ENCODE measurements at places on chromosomes 16 and 17.

DNA sequence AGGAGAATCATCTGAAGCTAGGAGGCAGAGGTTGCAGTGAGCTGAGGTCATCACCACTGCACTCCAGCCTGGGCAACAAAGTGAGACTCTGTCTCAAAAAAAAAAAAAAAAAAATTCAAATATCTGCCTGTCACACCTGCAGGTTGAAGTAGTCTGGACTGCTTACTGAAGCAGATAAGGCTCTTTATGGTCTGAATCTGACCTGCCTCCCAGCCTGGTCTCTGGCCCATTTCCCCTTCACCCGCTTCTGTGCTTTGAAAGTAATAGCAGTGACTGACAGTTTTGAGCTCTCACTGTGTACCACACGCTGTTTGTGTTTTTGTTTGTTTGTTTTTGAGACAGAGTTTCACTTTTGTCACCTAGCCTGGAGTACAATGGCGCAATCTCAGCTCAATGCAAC lies 5.8 kb downstream of the SEZ6L2 start:
- no peak for DNase-seq

- DNase-seq = no peak
Observed at GRCh38 chr17:49440581-49440980, 25.9 kb upstream of the PHB1 start.

- DNase-seq = peak; percentile 92
Observed at GRCh38 chr16:89922477-89922883, 662 bp upstream of the TUBB3 start.

GRCh38 chr17:10614536-10615155 lies 42.5 kb downstream of the MYH3 start:
- peak; percentile 67 for DNase-seq

DNA sequence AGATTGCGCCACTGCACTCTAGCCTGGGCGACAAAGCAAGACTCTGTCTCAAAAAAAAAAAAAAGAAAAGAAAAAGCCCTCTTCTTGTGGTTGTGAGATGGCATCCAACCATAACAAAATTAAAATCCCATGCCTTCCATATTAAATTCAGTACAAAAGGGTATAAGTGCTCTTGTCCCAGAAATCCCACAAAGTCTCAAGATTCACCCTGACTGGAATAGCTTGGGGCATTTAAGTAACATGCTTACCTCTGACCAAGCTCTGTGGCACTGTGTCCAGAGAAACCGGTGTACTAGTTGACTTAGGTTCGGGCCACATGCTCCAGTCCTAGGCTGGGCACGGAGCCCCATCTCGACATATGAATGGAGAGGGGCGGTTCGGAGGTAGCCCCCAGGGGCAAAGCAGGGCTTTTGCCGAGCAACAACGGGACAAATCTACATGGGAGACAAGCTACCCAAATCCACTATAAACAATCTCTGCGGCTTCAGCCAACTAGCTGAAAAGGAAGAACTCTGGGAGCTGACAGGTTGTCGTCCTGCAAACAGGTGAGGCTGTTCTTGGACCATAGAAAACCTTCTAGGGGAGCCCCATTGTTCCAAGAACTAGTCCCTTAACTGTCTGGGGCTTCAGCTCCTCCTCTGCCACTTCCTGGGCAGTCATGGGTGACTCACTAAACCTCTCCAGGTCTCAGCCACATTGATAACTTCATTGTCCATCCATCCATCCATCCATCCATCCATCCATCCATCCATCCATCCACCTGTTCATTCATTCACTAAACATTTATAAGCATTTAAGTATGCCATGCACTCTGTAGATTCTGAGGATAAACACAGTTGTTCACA lies 10.3 kb upstream of the IL4R start:
- no peak for DNase-seq

DNA sequence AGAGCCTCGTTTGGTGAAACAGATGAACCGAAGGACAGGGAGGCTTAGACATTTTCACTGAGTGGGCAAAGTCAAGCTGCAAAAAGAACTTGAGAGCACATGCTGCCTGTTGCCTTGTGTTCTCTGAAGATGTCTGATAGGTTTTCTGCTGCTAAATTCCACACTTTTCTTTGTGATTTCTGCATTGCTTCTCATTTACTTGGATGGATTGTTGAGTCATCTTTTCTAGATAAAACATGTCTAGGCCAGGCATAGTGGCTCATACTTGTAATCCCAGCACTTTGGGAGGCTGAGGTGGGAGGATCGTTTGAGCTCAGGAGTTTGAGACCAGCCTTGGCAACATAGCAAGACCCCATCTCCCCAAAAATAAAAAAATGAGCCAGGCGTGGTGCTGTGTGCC lies 80.4 kb upstream of the CLEC18A start:
- DNase-seq = no peak

DNA sequence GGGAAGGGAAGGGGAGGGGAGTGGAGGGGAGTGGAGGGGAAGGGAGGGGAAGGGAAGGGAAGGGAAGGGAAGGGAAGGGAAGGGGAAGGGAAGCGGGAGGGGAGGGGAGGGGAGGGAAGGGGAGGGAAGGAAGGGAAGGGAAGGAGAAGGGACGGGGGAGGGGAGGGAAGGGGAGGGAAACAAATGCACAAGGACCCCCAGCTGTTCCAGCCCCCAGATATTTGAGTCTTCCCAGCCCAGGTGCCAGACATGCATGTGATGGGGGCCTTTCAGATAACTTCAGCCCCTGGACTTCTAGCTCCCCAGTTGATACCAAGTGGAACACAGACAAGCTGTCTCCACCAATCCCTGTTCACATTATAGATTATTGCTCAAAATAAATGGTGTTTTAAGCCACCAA lies 14.7 kb upstream of the KDM8 start:
- no peak for DNase-seq

GRCh38 chr16:8589900-8590688 lies at the start of gene TMEM114:
TSS of gene TMEM114 (minus strand) at chr16:8590511. CDS start at chr16:8589838, 673 bp downstream.
- no peak for DNase-seq

DNA sequence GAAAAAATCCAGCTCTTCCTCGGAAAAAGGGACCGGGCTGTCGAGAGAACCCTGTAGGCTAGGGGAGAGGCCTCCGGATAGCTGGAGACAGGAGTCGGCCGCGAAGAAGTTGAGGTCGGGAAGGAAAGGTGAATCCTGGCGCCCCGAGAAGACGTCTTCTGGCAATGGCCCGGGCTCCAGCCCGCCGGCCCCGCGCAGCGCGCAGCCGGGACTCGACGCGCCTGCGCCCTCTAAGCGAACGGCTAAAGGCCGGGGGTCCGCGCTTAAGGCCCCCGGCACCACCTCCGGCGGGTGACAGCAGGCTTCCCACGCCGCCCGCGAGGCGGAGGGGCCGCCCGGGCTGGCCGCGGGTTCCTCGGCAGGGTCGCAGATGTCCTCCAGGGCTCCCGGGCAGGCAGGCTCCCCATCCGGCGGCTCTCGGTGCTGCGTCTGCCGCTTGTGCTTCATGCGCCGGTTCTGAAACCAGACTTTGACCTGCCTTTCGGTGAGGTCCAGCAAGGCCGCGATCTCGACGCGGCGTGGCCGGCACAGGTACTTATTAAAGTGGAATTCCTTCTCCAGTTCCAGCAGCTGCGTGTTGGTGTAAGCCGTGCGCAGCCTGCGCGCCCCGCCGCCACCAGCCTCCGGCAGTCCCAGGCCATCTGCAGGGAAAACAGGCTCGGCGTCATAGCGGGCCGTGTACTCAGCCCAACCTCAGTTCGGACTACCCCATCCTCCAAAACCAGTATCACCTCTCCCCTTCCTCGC lies 1.6 kb downstream of the HOXB2 start:
- DNase-seq = peak; percentile 65

DNA sequence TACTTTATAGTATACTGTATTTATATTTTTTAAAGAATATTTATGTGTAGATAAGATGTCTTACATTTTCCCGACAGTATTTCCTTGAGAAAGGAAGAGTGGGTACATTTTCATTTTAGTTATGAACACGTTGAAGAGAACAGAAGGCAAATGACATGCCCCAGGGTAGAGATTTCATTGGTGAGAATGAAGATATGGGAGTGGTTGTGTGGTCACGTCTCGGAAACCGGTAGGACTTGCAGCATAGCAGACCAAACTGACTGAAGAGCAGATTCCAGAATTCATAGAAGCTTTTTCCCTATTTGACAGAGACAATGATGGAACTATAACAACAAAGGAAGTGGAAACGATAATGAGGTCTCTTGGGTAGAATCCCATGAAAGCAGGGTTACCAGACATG lies 71.7 kb downstream of the KCNJ2 start:
- no peak for DNase-seq

DNA sequence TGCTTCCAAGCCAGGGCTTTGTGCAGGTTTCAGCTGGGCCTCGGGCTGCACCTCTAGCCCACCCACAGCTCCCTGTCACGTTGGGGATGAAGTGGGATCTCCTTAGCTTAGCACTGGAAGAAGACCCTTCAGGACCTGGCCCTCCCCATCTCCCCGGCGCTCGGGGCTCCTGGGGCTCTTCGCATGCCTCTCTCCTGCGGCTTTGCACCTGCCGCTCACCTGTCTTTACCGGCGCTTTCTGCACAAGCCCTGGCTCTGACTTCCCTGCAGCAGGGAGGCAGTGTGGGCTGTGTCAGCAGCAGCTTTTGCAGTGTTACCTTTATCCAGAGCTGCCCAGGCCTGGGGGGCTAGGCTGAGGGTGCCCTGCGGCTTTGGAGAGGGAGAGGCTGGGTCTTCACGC lies 52.3 kb downstream of the NT5M start:
- DNase-seq = no peak

- peak; percentile 40 for DNase-seq
Observed at GRCh38 chr17:69062860-69063581, 2.3 kb upstream of the ABCA9 start.

GRCh38 chr16:74568961-74569631 lies 37.8 kb downstream of the GLG1 start:
- peak; percentile 76 for DNase-seq

DNA sequence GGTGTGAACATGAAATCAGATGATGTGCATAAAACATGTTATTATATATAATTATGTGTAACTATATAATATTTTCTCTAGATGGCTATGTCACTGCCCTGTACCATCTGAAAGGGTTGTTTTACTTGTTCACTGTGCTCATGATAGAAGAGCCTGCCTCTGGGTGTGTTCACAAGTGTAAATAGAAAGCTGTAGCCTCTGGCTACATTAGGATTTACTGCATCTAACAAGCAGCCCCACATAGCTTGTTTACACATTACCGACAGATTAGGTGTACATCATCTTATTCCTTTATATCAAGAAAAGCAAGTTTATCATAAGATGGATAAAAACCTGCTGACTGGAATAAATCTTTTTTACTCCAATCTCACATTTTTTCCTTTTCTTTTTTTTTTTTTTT lies 46.1 kb downstream of the CHD9 start:
- DNase-seq = peak; percentile 37

DNA sequence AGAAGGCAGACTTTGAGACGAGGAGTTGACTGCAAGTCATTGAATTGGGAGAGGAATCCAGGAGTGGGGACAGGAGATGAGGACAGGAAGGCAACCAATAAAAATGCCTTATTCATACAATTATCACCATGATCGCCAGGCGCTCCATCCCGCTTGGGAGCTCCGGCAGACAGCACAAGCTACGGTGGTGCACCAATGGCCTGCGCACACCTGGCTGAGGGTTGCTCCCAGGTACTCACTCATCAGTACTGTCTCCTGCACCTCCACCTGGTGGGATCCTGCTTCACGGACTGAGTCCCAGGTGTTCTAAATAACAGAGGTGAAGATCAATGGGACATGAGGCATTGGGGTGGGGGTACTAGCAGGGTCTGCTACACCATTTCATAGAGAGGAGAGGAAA lies 160.0 kb upstream of the TNRC6C start:
- no peak for DNase-seq

DNA sequence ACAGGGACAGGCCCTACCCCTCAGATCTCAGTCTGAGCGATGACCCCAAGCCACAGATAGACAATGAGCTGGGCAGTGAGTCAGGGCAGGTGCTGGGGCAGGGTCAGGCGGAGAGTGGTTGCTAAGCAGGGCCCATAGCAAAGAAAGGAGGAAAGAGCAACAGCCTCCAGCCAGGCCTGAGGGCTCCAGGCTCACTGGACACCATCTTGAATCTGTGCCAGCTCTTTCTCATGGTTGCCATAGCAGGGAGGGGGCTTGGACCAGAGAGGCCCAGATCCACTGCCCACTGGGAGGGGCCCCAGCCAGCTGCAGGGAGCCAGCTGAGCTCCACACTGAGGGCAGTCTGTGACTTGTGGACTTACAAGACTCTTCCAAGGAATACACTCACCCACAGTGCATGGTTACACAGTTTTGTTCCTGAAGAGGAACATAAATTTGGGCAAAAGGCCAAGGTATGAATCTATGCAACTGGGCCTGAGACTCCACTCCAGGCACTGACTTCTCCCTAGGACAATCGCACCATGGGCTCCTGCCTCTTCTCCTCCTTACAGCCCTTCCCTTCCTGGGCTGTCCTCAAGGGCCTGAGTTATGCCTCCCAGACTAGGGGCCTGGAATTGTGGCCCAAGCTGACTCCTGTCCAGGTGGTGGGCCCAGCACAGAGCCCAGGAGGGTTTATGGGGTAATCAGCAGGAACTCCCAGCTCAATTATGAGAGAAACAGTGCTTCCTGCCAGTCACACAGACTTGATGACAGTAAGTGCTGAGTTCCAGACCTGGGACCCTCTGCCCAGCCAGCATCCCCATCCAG lies 59.9 kb downstream of the BEAN1 start:
- DNase-seq = peak; percentile 66

- DNase-seq = peak; percentile 34
Observed at GRCh38 chr17:78278139-78278741, 46.8 kb downstream of the TMEM235 start.

DNA sequence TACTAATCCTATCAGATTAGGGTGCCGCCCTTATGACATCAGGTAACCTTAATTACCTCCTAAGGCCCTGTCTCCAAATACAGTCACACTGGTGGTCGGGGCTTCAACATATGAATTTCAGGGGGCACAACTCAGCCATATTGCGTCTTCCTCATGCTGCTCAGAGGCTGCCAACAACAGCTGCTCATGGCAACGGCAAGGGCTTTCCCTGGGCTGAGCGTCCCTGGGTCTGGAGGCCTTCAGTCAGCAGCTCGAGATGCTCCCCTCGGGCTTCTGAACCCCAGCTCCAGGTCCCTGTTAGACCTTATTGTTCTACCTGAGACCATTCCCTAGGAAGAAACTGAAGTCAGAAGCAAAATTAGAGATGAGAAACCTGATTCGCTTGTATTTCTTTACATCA lies 157.2 kb downstream of the TMEM132E start:
- no peak for DNase-seq

DNA sequence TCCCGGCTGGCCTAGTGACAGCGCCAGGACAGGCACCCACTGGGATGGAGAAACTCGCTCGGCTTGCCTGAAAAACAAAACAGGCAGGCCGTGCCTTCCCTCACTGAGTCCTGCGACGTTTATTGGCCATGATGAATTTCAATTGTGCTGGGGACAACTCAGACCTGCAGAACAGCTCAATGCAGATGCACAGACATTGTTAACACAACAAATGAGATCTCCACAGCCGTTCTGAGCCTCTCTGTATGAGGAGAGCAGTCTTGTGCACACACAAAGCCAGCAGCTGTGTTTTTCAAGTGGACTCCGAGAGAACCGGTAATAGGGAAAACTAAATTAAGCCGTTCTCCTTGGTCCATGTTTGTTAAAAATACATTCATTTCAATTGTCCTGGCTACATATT lies 15.9 kb downstream of the SHISA6 start:
- DNase-seq = no peak

DNA sequence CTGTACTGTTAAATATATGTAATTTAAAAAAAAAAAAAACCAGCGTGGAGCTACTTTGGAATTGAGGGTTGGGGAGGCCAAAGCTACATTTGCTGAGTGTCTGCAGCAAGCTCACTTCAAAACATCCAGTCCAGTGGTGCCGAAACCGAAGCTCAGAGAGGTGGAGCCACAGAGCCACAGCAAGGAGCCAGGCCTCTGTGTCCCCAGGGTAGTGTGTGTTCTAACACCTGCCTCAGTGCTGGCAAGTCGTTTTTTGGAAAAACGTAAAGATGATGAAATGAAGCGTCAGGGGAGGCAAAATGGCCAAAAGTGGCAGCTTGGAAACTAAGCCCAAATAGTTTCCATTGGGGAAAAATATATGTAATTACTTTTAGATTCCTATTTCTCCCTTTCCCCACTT lies 36.1 kb upstream of the MRC2 start:
- no peak for DNase-seq

All from fibroblast of villous mesenchyme (primary cell).